Naive B cell (primary cell): ENCODE measurements at places on chromosomes 16 and 17.

- DNase-seq = no peak
These were observed 6.7 kb upstream of the KSR1 start for GRCh38 chr17:27449541-27449940.

DNA sequence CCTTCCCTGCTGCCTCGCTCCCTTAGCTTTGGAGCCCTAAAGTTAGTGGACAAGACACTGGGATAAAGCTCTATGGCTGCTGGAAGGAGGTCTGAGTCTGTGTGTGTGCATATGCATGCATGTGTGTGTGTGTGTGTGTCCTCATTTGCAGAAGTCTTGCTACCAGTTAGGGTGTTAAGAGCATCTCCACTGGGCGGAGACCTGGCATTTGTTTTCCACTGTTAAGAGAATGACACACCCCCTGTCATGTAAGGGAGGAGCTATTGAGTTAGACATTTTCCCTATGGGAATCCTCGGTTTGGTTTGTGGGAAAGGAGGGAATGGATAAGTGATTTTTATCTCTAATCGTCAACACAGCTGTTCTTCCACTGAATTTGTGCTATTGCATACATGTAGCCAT, 24.8 kb upstream of the ARHGAP23 start:
- DNase-seq = no peak

GRCh38 chr16:81555660-81556059, 111.1 kb downstream of the CMIP start:
- DNase-seq = no peak

DNA sequence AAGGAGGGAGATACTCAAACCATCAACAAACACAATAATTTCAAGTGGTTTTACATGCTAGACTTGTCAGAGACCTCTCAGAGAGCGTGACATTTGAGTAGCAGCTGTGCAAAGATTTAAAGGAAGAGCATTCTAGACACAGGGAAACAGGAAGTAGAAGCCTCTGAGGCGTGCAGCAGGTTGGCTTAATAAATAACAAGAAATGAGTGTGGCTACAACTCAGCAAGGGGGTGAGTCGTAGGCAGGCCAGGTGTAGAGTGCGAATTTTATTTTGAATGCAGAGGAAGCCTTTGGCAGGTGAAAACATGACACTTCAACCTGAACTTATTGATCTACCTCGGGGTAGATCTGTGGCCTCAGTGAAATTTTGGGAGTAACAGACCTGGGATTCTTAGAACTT, 73.2 kb upstream of the MRTFB start:
- DNase-seq = peak; percentile 32

DNA sequence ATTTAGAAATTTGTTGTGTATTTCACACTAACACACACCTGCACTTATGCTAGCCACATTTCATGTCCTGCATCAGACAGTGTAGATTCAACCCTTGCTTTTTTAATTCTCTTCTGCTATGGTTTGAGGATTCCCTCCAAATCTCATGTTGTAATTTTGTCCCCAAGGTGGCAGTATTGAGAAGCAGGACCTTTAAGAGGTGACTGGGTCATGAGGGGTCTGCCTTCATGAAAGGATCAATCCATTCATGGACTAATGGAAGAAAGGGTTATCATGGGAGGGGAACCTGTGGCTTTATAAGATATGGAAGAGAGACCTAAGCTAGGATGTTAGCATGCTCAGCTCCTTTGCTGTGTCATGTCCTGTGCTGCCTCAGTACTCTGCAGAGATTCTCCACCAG, 1032.2 kb downstream of the CDH11 start:
- DNase-seq = no peak

GRCh38 chr17:29593591-29594518, 923 bp downstream of the ANKRD13B start:
- DNase-seq = no peak

- no peak for DNase-seq
These were observed 13.3 kb upstream of the SBK1 start for GRCh38 chr16:28279006-28279405.

- DNase-seq = no peak
These were observed 123.1 kb downstream of the OR1D5 start for GRCh38 chr17:2940352-2940751.

DNA sequence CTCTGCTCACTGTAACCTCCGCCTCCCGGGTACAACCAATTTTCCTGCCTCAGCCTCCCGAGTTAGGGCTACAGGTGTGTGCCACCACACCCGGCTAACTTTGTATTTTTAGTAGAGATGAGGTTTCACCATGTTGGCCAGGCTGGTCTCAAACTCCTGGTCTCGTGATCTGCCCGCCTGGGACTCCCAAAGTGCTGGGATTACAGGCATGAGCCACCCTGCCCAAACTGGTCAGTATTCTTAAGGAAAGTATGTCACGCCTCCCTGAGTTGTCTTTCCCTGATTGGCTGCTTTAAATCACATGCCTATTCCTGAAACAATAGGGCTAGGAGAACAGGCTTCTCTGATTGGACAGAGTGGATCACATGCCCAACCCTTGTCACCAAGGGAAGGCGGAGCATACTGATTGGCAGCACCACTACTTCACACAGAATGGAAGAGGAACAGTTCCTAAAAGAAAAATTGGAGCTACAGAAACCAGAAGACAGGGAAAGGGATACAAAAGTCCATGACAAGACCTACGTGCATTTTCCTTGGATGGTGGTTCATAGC, 17.6 kb upstream of the CYB5B start:
- DNase-seq = no peak

DNA sequence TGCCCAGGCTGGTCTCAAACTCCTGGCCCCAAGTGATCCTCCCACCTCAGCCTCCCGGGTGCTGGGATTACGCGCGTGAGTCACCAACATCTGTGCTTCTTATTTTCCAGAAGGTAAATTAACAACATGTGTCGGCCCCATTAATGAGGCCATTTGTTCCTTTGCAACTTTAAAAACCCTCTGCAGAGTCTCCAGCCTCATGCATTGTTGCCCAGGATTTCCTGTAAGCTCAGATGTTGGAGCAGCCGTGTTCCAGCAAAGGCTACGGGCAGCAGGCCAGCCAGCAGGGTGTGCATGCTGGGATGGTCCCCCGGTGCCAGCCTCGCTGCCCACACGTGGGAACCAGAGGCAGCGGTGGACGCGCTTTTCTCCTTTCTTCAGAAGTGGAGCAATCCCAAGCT, 19.1 kb upstream of the HEXD start:
- DNase-seq = no peak

GRCh38 chr17:7392696-7393612, 1.4 kb downstream of the PLSCR3 start:
- no peak for DNase-seq

- DNase-seq = no peak
These were observed 11.3 kb downstream of the ANKRD40 start for GRCh38 chr17:50696365-50696879.

DNA sequence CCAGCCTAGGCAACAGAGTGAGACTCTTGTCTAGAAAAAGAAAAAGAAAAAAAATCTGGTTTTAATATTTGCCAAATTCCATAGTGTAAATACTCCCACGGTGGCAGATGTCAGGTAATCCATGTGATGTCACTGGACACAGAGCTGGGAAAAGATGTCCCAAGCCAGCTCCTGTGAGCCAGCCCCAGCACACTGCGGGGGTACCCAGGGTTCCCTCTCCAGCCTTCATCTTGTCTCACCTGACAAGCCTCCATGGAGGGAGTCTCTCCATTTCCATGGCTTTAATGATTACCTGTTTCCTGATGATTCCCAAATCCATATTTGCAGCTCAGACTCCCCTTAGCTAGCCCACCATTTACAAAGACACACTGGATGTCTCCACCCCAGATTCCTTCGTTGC, 4.6 kb downstream of the CD300LB start:
- DNase-seq = no peak

DNA sequence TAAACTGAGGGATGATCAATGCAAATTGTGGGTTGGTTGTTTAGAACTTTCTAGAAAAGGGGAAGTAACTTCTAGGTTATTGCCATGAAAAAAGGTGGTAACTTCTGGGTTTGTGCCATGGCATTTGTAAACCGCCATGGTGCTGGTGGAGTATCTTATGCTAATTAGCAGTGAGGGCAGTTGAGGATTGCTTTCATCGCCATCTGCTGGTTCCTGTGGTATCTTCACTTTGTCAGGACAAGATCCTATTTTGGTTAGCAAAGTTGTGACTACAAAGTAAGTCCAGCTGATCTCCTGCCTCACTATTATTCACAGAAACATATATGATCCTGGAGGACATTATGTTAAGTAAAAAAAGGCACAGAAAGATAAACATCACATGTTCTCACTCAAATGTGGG, 1332.3 kb downstream of the CDH11 start:
- no peak for DNase-seq

DNA sequence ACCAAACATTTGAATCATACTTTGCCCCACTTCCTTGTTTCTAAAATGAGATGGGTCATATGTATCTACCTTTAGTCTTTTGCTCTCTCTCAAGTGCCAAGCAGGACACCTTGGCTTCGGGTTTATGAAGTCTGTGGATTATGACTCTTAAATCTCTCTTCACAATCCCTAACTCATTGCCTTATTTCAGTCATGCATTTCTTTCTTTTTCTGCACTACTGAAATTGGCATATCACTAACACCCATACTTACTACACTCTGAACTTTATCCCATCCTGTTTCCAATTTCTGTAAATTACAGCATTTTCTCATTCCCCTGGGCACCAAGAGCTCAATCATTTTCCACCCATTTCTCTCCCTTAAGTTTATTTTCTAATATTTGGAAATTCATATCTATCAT, 42.0 kb downstream of the ABCA9 start:
- DNase-seq = no peak

- no peak for DNase-seq
These were observed 16.5 kb upstream of the ZC3H18 start for GRCh38 chr16:88553739-88554138.

GRCh38 chr17:56642424-56642823, 48.9 kb downstream of the NOG start:
- DNase-seq = no peak

DNA sequence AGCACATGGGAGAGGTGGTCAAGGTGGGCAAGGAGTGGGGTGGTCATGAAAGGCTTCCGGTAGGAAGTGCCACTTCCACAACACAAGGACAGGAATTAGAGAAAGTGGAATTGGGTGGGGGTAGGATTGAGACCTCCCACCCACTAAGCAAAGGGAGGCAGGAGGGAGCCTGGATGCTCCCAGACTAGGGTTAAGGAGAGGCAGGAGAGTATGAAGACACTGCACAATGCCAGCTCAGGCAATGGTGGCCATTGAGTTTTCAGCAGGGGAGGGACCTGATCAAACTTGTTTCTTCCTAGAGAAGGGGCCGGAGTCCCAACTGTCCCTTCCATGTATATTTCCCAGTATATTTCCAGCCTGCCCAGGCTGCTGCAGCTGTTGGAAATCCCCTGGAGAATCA, 3.1 kb upstream of the RAB11FIP4 start:
- no peak for DNase-seq

- no peak for DNase-seq
These were observed 13.3 kb downstream of the PROCA1 start for GRCh38 chr17:28698253-28698941.

- DNase-seq = no peak
These were observed 59.6 kb upstream of the MON1B start for GRCh38 chr16:77131398-77131797.

- DNase-seq = no peak
These were observed 12.2 kb downstream of the CTC1 start for GRCh38 chr17:8235676-8236075.

- DNase-seq = no peak
These were observed 209.4 kb downstream of the MRTFB start for GRCh38 chr16:14280541-14280940.

GRCh38 chr16:67562526-67562917, at the start of gene CTCF:
CTCF (plus strand) TSS chr16:67562526; CDS start chr16:67610833, 48,307 bp downstream.
- DNase-seq = no peak

- no peak for DNase-seq
These were observed 2.3 kb upstream of the ALKBH5 start for GRCh38 chr17:18181358-18181757.

- DNase-seq = no peak
These were observed 49.0 kb upstream of the HAS3 start for GRCh38 chr16:69056421-69056820.

DNA sequence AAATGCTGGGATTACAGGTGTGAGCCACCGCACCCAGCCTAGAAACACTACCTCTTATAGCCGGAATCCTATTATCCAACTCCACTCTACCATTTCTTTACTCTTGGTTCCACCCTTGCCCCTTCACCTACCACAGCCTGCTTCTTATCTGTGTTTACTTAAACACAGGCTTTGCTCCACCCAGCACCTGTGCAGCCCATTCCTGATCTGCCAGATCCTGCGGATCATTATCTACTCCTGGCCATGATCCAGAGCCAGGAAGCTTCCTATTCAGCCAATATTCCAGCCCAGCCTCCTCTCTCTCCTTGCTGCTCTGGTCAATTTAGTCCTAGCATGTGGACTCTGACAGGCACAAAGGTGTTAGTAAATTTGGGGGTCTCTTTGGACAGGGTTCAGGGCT, 98.8 kb upstream of the MED13 start:
- no peak for DNase-seq

- no peak for DNase-seq
These were observed 100.5 kb downstream of the FTO start for GRCh38 chr16:53804467-53804866.

DNA sequence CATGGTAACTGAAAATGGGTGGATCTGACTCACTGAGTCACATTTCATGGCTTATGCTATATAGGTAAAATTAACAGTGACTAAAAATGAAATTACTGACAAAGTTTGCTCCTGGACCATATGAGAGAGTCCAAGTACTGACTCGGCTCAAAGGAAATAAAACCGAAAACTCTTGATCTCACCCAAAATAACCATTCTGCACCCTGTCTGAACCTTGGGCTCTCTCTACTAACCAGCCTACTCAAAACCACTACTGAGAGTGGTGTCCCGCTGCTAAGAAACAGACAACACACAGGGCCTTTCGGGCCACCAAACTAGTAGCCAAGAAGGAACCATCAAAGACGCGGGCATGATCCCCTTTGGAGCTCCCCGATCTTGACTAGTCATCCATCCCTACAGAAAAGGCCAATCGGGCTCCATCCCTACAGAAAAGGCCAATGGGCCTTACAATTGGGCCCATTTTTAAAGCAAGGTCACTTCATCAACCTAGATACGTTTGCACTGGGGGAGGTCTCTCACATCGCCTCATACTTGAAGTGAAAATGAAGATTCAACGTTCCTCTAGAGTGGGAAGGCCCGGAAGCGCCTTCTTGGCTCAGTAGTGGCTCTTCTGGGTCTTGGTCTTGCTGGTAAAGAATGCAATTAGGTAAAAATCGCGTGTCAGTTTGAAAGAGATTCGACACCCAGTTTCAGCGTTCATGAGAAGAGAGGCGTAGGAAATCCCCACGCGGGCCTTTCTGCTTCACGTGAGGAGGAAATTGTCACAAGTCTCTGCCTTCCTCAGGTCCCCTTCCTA, 720 bp upstream of the ZPBP2 start:
- DNase-seq = peak; percentile 50
